ENCODE measurements at places on chromosomes 4 and X.

DNA sequence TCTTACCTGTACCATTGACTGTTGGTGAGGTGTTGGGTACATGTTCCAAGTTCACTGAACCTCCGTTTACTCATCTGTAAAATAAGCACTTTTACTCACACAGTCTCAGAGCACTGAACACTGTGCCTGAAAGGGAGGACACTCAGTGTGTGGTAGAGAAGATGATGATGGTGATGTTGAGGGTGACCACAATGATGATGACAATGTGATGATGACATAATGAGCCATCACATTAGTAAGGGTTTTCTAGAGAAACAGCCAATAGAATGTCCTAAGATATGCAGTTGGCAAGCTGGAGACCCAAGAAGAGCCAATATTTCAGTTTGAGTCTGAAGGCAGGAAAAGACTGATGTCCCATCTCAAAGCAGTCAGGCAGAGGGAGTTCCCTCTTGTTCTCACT, 315.4 kb upstream of the IGFBP7 start:
- no peak for DNase-seq

DNA sequence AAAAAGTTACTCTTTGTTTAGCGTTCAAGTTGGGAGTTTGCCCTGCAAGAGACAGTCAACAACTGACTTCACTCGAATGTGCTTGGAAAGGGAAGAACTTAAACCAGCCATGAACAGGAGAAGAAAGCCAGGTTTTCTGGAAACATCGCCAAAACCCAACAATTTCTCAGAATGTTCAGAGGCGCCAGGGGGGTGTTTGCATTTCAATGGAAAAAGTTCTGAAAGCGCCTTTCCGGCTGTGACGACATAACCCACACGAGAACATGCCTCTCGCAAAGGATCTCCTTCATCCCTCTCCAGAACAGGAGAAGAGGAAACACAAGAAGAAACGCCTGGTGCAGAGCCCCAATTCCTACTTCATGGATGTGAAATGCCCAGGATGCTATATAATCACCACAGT, 78.1 kb upstream of the ADGRA3 start:
- no peak for DNase-seq

DNA sequence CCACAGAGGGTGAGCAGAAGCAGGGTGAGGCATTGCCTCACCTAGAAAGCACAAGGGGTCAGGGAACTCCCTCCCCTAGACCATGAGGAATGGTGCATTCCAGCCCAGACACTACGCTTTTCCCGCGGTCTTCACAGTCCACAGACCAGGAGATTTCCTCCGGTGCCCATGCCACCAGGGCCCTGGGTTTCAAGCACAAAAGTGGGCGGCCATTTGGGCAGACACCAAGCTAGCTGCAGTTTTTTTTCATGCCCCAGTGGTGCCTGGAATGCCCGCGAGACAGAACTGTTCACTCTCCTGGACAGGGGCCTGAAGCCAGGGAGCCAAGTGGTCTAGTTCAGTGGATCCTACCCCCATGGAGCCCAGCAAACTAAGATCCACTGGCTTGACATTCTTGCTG, 12.8 kb downstream of the NAP1L3 start:
- no peak for DNase-seq

GRCh38 chr4:6362896-6363295, 93.2 kb downstream of the WFS1 start:
- DNase-seq, result no peak

DNA sequence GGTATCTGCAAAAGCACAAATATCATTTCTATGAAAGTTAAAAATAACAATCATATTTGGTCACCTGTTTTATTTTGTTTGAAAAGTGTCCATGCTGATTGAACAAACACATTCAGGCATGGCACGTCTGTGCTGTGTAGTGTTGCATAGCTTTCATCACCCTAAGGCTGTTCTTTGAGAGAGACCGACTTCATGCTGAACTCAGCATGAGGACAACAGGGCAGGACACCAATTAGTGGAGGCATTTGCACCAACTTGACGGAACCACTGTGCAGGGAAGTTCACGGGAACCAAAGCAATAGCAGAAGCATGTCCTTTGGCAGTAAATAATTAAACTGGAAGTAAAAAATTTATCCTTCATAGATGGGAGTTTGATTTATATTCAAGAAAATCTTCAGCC, 158.4 kb upstream of the SLC7A11 start:
- no peak for DNase-seq

DNA sequence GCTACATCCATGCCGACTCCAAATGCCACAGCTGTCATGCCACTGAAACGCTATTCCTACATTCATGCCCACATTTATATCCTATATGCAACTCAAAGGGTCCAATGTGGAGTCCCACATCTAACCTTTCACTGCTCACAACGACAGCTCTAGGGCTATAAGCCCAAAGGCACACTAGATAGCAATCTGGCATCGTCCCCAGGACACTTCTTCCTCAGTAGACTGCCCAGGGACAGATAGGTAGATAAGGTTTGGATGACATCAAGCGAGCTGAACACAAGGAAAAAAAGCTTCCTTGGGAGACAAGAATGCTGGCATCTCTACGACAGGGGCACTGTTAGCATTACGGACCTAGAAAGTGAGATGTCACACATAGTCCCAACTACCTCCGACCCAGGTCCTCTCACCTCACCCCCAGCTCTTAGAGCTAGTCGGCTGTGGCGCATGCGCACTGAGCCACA, 685 bp downstream of the RAB9B start:
- peak; percentile 77 for DNase-seq

- DNase-seq, result no peak
These were observed 140.0 kb downstream of the ARHGAP6 start for GRCh38 chrX:11525685-11526084.

GRCh38 chr4:58209551-58209950, 1099.4 kb upstream of the IGFBP7 start:
- no peak for DNase-seq

DNA sequence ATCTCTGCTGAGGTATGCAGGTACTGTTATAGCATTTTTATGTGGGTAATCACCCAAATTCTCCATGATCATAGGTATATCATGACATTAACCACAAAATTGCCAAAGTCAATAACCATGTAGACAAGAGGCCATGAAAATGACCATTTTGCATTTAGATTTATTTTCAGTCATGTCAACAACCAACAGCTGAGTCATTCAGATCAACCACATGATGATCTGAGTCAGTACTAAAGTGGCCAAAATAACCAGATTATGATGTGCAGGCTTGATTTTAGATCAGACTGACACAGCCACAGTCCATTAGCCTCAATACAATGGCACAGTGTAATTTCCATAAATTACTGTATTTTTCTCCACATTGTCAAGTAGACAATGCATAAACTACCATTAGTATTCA, 240.5 kb downstream of the GRIA3 start:
- no peak for DNase-seq

- DNase-seq, result no peak
These were observed 504.2 kb upstream of the IGFBP7 start for GRCh38 chr4:57614257-57614932.

GRCh38 chr4:88659890-88660208, 37.8 kb downstream of the NAP1L5 start:
- no peak for DNase-seq

GRCh38 chrX:4710618-4711433, 997.4 kb upstream of the PRKX start:
- no peak for DNase-seq

- DNase-seq, result no peak
These were observed 924 bp upstream of the IRAK1 start for GRCh38 chrX:154020536-154021115.

- no peak for DNase-seq
These were observed 81.6 kb downstream of the BANK1 start for GRCh38 chr4:101871962-101872676.

DNA sequence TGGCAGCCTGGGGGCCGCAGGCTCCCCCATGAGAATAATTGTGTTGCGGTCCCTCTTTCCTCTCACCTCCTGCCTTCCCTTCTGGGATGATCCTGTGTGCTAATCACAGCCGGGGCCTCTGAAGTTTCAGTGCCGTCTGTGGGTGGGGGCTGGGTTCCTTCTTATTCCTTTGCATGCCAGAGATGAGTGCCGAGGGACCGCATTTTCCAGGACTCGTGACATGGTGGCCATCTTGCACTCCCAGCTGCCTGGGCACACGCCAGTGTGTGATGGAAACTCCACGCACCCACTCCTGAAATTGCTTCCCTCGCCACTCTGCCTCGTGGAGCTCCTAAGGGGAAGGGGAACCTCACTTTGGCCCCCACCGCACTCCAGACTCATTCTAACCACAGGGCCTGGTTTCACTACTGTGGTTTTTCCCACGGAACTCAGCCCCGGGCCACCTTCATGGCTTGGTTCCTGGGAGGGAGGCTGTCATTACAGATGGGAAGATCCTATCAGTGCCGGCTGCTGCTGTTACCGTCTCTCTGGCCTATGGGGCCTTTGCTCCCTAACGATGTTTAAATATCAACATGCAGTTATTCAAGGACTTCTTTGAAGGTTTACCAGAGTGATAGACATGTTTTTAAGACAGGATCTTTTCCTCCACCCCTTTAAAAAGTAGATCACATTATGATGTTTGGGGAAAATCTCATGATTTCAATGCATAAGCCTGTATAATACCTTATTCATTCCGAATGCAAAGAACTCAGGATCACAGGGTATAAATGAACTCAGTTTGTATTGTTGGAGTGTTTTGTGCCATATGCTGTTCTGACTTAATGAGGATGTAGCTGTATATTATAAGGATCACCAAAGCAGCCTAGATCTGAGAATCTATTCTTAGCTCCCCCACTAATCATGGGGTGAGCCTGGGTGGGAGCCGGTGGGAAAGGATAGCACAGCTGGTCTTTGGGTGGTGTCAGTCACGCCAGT, 89.6 kb downstream of the SORCS2 start:
- no peak for DNase-seq

DNA sequence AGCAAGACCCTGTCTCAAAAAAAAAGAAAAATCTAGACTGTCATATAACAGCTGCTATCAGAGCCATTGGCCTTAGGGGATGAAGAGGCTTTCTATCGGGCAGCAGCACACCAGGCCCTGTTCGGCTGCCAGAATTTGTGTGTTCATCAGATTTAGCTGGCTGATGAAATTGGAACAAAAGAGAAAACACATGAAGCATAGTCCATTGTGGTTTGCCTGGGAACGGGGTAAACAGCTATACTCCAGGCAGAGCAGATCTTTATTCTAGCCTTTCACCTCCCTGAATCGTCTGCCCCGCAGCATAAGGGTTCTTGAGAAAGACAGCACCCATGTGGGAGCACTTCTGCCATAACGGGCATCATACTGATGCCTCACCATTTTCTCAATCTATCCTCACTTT, 11.6 kb downstream of the TKTL1 start:
- no peak for DNase-seq

GRCh38 chr4:113821856-113822255, 60.3 kb upstream of the CAMK2D start:
- no peak for DNase-seq

GRCh38 chr4:6613676-6614651, 26.5 kb upstream of the MRFAP1 start:
- no peak for DNase-seq

GRCh38 chrX:43108828-43109227, 330.9 kb upstream of the PPP1R2C start:
- DNase-seq, result no peak

- no peak for DNase-seq
These were observed 1.2 kb downstream of the MSMO1 start for GRCh38 chr4:165328708-165329107.

- DNase-seq, result no peak
These were observed 117.9 kb downstream of the CEP44 start for GRCh38 chr4:174401471-174402130.

GRCh38 chr4:86896596-86896995, 4.4 kb upstream of the C4orf36 start:
- no peak for DNase-seq
